M059J (cell line): ENCODE measurements at places on chromosomes 12 and 14. TPM values are rescaled to one million over a fixed set of nuclear protein-coding genes. Genes with fewer than 3 reads are reported as not detected.
A peak's percentile ranks its signal among the peaks of the same experiment; 100 is the strongest.

The REM2 gene
- 0.52 TPM in 1 of 2 replicates, not detected in the other for total RNA-seq

The ZNF385A gene
- total RNA-seq = 0.71 and 4.6 TPM in 2 replicates

The PTCSC3 gene
- total RNA-seq = not detected in 2 replicates

The MPHOSPH9 gene
- 52.7 and 80.0 TPM in 2 replicates for total RNA-seq

The PLEK2 gene
- not detected in 2 replicates for total RNA-seq

The DHRS2 gene
- 11.9 and 16.8 TPM in 2 replicates for total RNA-seq

The OTX2 gene
- total RNA-seq = not detected in 2 replicates

GRCh38 chr14:88599326-88599725 is 36.5 kb downstream of the ZC3H14 start:
- no peak for DNase-seq

DNA sequence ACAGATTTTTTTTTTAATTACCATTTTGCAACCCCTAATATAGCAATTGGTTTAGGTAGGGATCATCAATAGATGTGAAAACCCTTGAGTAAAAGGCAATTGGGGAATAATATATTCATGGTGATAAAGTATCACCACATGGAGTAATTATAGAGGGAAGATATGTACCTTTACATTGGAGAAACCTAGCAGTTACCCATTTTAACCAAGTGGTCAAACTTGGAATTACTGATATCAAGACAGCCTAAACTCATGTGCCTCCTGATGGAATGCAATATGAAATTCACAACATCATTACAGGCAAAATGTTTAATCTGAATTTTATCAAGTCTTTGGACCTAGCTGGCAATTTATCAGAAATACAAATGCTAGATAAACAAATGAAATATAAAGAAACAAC is 6.7 kb upstream of the SLC10A1 start:
- DNase-seq = no peak

DNA sequence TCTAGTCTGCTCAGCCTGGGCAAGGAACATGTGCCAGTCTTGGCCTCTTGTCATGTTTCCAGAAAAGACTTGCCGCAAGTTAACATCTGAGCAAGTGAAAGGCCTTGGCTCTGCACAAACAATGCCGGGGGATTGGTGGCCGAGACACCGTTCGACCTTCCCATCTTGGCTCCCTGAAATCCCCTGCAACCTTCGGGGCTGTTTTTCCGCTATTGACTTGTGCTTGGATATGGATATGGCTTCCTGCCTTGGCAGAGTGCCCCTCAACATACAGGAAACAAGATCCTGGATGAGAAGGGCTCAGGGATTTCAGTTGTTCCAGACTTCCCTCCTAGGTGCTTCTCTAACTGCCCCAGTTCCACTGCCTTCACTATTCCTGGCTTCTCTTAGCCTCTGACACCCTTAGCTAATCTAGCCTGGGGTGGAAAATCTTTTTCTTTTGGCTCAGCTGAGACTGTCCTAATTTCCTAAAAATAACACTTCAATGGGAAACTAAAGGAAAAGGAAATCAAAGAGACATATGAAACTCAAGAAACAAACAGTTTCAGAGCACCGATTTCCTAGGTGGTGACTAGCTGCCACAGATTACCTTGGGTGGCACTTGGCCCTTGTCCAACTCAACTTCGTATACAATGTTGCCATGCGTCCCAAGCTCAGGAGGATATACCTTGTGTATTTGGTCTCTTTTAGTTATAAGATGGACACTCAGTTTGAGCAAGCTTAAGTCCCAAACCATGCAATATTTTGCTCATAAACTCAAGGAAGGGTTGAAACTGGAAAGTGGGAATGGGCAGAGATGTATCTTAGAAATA is 33.9 kb downstream of the RDH12 start:
- no peak for DNase-seq

- DNase-seq = peak; percentile 79
Observed at GRCh38 chr12:69252033-69252432, 12.7 kb downstream of the CPSF6 start.

DNA sequence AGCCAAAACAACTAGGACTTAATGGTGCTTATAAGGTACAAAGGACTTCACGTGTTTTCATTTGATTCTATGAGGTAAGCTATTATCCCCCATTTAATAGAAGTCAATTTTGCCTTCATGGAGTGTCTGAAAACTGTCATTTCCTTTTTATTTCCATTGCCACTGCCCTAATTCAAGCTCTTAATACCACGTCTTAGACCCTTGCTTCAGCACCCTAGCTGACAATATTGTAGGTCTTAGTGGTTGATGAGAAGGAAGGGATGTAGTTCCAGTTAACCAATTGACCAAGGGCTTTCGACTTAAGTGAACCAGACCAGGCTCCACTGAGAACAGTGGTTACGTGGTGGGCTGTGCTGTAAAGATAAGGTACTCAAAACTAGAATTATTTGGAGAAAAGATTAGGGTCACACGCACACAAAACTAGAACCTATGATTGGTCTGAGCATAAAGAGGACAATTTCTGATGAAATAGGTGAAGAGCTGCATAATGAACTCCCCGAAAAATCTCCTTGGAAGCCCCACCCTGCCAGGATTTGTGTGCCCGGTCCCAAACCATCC is 9.6 kb upstream of the ASIC1 start:
- DNase-seq = no peak

DNA sequence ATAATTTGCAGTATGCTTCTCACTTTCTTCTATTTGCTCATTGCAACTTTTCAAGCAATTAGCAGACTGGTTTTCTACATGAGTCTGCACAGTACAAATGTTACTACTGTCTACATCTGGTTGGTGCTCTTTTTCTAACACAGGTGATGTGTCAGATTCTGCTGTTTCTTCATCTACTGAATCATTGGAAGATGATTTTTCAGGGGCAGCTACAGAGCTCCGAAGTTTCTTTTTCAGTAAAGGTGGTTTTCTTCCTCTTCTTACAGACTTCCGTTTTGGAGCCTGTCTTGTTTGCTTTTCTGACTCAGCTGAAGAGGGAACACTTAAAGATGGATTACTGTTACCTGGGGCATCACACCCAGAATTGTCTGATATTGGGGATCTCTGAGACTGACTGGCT is 62.1 kb downstream of the SCAF11 start:
- no peak for DNase-seq

DNA sequence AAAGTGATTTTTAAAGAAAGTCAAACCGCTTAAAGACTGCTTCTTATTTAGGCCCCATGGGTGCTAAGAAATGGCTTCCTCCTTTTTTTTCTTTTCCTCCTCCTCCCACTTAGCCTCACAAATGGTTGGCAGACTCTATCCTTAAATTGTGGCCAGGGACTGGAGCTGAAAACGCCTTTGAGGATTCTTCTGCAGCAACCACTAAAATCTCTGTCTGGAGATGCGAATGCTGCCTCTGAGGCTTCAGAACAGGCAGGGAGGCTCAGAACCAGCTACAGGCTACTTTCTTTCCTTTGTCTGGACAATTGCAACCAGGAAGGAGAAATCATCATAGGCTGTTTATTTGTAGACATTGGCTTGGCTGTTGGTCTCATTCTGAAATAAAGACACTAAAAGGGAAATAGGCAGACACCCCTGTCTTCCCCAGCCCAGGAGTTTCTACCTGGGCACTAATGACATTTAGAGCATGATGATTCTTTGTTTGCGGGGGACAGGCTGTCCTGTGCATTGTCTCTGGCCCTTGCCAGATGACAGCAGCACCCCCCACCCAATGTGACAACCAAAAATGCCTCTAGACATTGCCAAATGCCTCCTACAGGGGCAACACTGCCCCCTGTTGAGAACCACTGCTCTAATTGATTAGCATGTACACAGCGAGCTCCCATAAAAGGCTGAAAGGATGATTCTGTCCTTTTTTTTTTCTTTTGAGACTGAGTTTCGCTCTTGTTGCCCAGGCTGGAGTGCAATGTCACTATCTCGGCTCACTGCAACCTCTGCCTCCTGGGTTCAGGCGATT is 50.3 kb downstream of the MAP1LC3B2 start:
- no peak for DNase-seq

DNA sequence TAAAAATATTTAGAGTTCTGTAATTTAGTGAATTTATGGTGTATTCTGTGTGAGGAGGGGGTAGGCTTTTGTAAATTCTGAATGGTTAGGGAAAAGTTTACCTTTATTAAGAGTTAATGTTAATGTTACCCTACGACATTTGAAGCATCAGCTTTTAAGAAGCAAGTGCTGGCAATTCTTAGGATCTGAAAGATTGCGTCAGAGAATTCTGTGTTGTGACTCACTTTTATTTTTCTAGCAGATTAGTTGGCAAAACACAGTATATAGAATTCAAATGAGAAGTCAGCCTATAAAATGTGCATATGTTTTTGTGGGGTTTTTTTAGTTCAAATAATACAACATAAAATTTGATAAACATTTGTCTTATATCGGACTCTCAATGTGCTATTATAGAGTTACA is 97.6 kb downstream of the RAD52 start:
- peak; percentile 42 for DNase-seq

GRCh38 chr12:25995906-25996305 is 37.4 kb downstream of the RASSF8 start:
- peak; percentile 81 for DNase-seq

DNA sequence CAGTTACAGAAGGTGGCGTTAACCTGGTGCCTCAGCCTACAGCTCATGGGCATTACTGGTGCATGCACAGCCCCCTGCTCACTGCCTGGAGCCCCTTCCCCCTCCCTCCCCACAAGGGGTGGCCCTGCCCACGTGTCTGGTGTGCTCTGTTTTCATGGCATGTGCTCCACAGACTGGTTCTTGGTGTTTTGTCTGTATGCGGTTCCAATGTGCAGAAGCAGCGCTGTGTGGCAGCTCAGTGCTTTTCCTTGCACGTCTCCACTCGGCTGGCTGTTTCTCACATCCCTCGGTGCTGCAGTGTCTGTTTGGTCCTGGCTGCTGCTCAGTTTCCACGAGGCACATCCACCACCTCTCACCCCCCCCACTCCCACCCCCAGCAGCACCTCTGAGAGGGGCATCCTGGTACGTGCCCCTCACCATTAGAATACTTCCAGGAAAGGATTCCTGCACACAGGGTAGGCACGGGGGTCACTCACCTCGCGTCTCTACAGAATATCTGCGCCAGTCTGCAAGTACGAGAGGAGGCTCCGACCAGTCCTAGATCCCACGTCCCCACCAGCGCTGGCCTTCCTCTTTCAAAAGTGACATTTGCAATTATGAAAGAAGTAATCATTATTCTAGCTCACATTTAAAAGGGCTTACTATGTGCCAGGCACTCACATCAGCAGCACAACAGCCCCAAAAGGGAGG is 27.1 kb downstream of the DIO3 start:
- no peak for DNase-seq

GRCh38 chr12:24561882-24562770 is 386.8 kb downstream of the BCAT1 start:
- DNase-seq = peak; percentile 73

DNA sequence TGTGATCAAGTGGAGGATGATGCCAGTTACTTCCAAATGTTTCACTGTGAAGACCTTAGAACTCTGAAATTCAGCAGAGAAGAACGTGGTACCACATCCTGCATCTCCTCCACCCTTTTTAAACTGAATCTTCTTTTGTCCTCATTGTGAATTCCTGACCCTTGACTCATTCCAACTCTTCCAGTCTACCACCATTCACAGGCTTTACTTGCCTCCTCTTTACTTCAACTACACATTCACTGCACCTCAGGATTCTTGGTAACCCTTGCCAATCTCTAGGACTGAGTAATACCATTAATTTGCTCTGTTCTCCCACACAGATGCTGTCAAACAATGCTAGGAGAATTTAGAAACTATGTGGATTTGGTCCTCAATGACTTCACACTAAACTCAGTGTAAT is 37.3 kb downstream of the PPP1R12A start:
- peak; percentile 98 for DNase-seq

DNA sequence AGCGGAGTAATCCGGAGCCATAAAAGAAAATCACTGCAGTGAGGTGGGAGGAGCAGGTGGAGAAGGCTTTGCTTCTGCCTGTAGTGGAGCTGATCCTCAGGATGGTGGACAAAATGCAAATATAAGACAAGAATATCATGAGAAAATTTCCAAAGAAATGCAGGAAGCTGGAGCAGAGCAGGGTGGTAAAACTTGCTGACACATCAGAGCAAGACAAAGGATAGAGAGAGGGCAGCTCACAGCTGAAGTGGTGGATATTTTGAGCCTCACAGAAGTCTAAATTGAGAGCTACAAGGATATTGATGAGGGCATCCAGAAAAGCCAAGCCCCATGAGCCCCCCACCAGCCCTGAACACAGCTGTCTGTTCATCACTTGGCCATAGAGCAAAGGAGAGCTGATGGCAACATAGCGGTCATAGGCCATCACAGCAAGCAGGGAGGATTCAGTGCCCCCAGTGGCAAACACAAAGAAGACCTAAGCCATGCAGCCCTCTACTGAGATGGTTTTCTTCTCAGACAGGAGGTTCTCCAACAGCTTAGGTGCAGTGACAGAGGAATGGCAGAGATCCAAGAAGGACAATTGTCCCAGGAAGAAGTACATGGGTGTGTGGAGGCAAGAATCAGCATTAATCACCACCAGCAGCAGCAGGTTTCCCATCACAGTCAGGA is 30.0 kb upstream of the ANP32D start:
- no peak for DNase-seq

- DNase-seq = peak; percentile 65
Observed at GRCh38 chr14:67446371-67447032, 34.5 kb upstream of the PLEK2 start.

DNA sequence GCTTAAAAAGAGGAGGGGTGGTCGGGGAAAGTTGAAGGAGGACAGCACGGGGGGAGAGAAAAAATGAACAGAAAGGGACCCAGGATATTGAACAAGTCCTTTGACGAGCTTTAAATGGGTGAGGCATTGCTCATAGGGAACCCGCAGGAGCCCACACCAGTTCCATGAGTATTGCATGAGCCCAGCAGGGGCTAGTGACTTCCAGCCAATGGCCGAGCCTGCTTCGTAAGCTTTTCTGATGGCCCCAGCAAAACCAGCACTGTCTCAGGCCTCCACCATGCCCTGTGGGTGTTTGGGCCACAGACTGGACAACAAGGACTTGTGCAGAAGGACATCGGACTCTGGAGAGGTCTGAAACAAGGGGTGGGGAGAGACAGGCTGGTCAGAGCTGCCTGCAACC is 109.5 kb downstream of the ZFP36L1 start:
- DNase-seq = peak; percentile 66

DNA sequence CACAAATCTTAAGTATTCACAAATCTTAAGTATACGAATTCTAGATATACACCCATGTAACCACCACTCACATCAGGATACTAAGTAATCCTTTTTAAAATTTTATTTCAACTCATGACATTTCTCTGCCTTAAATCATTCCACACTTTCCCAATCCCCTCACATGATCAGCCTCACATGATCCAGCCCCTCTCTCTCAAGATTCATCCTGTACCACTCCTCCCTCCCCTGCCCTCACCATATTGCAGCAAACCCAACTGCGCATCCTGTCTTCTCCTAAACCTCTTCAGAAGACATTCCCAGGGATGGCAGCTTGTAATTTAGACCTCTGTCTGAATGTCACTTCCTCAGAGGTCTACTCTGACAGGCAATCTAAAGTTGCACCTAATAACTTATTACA is 1.7 kb upstream of the EIF4B start:
- DNase-seq = peak; percentile 24
